SK-N-SH (cell line): ENCODE measurements at places on chromosomes 7 and 10. TPM values are rescaled to one million over a fixed set of nuclear protein-coding genes. Genes with fewer than 3 reads are reported as not detected.

DNA sequence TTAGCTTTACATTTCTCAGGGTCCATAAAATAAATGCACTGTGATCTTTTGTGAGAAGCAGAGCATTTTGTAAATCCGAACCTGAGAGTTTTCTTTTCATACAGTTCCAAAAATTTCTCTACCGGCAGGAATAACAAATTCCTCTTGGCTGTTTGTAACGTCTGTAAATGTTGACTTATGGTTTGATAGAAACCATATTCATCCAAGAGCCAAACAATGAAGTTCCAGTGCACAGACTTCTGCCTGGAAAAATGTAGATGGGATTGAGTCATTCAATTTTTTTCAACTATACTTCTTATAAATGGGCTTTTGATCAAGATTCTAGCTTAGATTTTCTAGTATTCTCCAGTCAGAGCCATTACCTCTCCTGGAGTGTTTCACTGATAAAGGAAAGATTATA, 530.6 kb downstream of the TFEC start:
- no peak for DNase-seq

GRCh38 chr7:135712182-135712782, 15.7 kb downstream of the SLC13A4 start:
- DNase-seq: peak; percentile 81

DNA sequence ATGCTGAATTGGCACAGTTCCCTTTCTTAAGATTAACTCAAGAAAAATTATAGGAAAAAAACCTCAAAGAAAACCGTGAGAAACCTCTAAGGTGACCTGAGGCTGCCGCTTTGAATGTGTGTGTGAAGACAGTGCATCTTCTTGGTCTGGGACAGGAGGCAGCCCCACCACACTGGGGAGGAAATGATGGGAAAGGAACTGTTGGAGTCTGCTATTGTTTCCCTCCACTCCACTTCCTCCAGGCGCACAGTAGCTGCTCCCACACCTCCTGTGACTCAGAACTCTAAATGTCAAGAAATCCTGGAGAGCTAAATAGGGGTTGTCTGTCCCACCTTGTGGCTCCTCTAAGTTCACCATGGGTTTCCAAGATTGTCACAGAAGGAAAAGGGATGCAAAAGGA, 179.4 kb downstream of the PDE1C start:
- no peak for DNase-seq

GLI3 gene
- polyA plus RNA-seq: 0.08 and 0.10 TPM in 2 replicates
